ENCODE measurements at places on chromosomes 13 and 19.

DNA sequence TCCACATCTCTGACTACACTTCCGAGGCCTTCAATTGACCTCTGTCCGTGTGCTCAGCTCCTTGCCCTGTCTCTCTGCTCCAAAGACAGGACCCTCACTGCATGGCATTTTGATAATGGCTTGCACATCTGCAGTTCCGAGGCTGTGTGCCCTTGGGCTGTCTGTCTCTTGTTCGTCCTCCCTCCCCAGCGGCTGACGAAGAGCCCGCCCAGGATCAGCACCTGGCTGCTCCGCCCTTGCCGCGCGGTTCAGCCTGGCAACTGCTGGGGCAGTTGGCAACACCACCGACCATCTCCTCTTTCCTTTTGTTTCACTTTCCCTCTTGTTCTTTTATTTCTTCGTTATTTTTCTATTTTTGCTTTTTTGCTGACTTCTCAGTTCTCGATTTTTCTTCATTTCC is 270.4 kb downstream of the TEX29 start:
- no peak for DNase-seq

DNA sequence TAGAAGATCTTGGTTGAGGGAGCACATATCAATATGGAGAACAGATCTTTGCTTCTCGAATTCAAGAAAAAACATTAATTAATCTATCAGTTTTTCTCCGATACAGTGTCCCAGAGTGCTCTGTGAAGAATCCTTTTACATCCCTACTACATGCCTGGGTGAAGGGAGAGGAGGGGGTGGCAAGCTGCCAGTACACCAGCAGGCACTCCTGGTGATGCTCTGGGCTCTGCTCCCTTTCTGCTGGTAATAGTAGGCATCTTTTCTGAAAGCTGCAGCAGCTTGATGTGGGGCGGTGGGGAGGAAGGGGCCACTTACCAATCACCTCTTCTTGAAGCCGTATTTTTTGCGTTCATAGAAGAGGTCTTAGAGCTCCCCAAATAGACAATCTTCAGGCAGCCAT is 30.7 kb downstream of the PBX4 start:
- no peak for DNase-seq

DNA sequence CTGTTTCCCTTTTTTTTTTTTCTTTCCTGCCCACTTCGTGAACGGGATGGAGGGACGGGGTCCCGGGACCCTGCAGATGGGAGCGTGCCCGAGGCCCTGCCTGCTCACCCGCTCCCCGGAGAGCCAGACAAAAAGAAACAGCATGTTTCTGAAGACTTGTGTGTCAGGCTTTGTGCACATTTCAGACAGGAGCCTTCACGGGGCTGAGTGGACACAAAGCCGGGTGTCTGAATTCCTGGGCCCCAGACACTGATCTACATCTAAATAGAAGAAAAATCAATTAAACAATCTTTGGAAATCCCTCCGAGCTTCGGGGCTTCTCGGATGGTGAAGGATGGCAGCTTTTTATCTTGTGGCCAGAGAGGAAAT is 4.2 kb downstream of the PGPEP1 start:
- no peak for DNase-seq

DNA sequence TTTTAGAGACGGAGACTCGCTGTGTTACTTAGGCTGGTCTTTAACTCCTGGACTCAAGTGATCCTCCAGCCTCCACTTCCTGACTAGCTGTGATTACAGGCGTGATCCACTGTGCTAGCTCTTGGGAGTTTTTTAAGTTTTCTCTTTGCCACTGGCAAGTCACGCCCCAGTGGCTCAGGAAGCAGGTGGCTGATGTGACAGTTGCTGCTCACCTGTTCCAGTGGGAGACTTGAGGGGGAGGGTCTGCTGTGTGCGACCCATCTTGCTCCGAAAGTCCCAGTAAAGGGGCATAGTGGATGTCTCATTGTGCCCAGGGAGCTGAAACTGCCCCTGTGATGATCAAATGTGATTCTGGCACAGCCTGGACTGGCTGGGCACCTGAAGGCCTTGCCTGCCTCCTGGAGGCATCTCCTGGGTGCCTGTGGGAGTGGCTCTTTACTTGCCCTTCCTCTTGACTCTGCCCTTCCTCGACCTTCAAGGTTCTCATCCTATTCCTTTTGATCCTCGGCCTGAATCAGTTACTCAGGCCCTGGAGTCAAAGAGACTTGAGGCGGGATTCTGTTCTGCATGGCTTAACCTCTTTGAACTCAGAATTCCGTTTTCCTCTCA is 7.8 kb downstream of the SMARCA4 start:
- DNase-seq: no peak

GRCh38 chr13:44331446-44331845 is 42.2 kb upstream of the SERP2 start:
- DNase-seq: peak; percentile 24

- peak; percentile 35 for DNase-seq
Measured at GRCh38 chr13:87954091-87954490, 282.9 kb downstream of the SLITRK5 start.

- DNase-seq: no peak
Measured at GRCh38 chr13:25493931-25494640, 122.3 kb downstream of the ATP8A2 start.

GRCh38 chr13:32897296-32897695 is 118.9 kb upstream of the KL start:
- peak; percentile 26 for DNase-seq

DNA sequence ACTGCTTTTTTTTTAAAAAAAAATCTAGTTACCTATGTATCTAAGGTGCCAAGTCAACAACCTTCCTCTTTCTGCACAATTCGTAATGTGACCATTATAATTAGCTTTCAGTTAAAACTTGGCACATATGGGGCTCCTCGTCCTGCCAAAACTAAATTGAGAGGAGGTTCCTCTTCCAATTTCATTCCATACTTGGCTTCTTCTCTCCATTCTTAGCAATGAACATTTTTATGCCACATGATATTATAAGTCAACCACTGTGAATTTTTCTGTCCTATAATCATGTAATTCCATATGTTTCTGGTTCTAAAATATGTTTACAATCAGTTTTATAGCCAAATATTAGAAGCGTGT is 177.0 kb downstream of the DCLK1 start:
- no peak for DNase-seq
